LHCN-M2 (cell line): ENCODE measurements at places on chromosomes 12 and 14. TPM values are rescaled to one million over a fixed set of nuclear protein-coding genes. Genes with fewer than 3 reads are reported as not detected.
A peak's percentile ranks its signal among the peaks of the same experiment; 100 is the strongest.

The ITFG2 gene
- 13.9 and 14.6 TPM in 2 replicates for total RNA-seq

The GALNT6 gene
- 0.13 TPM in 1 of 2 replicates, not detected in the other for total RNA-seq

The SSTR1 gene
- 6.9 and 7.7 TPM in 2 replicates for total RNA-seq

The SLC25A47 gene
- total RNA-seq, result not detected in 2 replicates

The MYF6 gene
- 29.3 and 29.4 TPM in 2 replicates for total RNA-seq

DNA sequence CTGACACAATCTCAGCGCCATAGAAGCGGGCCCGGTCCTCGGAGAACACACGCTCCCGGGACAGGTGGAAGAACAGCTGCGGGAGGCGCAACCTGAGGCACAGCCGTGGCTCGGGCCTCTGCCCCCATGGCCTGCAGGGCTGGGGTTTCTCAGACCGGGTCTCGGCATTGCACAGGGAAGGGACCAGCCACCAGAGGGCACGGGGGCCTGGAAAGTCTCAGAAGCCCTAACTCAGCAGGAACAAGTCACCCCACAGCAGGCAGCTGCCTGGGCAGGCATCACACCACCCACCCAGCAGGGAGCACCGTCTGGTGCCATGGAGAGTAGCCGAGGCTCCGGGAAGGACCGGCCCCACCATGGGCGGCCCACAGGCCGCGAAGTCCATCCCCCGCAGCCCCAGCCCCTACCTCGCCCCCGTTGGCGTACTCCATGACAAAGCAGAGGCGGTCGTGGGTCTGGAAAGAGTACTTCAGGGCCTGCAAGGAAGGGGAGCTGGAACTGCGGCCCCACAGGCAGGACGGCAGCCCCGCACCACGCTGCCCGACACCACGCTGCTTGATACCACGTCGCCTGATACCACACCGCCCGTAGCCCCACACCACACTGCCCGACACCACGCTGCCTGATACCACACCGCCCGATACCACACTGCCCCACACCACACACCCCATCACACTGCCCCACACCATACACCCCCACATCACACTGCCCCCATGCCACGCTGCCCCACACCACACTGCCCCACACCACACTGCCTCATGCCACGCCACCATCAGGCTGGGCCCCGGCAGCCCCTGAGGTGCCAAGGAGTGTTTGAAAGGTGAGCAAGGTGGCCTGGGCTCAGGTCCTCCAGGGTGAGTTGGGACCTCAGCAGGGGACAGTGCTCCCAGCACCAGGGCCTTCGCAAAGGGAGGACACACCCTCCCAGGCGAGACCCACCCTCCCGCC is 20.8 kb downstream of the SIVA1 start:
- peak; percentile 12 for DNase-seq

DNA sequence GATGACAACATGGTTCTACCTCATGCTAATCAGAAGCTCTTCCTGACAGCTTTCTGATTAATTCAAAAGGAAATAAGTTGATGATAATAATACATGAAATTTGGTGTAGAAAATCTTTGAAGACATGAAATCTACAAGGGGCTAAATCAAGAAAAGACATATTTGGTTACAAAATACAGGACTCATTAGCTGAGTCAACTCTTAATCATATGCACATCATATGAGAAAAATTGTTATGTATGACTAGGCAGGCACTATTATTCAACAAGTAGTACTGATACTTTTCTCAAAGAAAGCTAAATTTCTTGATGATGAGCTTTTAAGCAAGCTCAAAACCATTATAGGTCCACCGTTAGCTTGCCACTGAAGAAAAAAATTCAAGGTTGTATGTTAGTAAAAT is 7.1 kb downstream of the ABCC9 start:
- DNase-seq, result peak; percentile 28

DNA sequence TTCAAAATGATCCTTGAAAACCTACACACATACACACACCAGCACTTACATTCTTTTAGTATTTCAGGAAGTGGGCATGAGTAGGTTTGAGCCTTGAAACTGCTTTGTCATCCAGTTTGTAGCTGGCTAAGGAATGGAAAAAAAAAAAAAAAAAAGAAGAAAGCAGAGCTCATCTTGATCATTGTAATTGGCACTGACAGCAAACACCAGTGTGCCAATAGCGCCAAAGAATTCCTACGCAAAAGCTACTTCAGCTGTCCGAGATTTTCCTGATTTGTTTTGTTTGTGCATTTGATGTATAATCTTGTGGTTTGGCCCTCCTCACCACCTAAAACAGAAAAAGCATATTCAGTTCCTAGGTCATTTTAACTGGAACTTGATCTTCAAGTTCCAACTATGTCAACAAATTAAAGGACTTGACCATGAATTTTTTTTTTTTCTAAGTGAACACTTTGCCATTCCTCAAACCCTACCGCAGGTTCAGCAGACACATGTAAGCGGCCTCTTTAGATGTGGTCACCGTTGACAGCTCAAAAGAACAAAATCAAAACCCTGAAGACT is 57.3 kb downstream of the FLRT2 start:
- peak; percentile 95 for DNase-seq

DNA sequence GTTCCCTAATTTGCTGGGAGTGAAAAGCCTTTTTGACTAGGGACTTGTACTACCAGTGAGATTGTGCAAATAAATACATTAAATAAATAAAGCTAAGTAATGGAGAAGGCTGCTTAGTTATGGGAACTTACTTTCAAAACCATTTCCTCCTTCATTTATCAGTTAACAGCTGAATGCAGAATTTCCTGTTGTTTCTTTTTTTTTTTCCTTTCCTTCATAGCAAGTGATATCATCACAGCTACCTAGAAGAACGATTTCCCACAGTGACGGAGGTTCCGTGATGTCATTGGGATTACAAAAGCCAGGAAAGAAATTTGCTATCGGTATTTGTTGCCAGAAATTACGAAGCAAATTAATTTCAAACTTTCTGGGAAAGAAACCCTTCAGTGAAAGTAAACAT is 42.1 kb upstream of the SOCS2 start:
- no peak for DNase-seq

DNA sequence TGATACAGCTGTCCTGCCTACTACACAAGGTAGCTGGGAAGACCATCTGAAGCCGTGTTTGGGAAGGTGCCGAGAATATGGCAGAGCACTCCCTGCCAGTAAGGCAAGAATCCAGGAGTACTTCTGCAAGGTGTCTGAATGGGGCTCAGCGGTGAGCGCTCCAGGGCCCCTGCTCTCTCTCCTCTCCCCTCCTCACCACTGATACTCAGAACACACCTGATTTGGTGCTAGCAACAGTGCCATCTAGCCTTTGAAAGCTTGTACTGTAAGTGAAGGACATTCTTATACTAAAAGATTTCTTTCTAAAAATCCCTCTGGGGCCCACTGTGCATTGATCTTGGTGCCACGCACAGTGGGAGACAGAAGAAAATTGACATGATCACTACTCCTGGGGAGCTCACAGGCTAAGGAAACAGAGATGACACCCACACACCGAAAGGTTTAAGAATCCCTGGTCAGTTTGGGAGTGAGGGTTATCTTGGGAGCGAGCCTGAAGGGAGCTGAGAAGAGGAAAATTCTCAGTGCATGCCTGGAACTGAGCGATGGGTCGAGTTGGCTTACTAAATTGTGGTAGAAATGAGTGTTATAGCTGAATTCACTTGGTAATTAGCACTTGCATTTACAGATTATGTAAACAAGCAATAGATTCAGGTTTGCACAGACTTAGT is 216.9 kb downstream of the NTF3 start:
- DNase-seq, result peak; percentile 7

DNA sequence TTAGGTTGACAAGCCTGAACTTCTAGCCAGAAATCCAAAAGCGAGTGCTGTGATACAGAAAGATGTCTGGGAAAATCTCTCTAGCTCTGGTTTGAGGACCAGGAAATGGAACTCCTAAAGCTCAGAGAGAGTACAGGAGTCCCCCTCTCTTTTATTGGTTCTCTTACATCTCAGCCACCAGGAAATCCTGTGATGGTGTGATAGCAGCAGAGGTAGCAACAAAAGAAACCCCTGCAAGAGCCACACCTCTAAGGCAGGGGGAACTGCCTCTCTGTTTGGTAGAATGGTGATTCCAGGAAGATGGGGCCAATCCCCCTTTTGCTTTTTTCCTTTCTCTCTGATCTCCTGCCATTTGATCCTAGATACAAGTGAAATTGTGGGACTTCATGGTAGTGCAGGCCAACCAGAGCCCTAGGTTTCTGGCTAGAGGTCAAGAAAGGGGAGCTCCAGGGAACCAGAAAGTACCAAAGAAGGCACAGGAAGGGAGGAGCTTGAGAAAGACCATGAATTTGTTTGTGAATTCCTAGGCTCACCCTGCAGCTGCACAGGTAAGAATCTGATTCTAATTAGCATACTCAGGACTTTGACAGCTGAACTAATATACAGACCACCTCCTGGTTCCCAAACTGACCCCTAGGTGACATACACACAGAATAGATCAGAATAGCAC is 88.5 kb downstream of the PAPLN start:
- DNase-seq, result no peak

DNA sequence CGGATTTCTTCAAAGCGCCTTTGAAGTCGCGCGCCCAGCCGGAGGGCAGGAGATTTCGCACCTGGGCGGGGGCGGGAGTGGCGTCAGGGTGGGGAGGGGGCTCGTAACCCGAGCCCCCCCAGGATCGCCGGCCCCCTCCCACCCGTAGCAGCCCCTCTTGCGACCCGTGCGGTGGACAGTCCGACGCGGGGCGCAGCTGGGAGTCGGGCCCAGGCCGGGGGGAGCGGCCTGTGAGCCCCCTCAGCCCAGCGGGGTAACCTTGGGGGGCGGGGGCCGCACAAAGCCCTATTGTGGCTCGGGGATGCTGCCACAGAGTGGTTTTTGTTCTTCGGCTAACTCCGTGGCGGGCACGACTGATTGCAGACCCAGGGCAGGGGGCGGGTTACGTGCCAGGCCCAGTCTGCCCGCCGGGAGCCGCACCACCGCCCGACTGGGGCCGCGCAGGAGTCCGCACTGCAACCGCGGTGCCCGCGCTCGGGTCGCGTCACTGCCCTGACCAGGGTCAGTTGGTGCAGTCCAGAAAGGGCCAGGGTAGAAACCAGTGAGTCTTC is 4.2 kb upstream of the AAAS start:
- DNase-seq, result no peak

GRCh38 chr12:21509768-21510167 is 8.2 kb downstream of the GOLT1B start:
- no peak for DNase-seq

- DNase-seq, result no peak
Observed at GRCh38 chr12:13147688-13148484, 44.4 kb upstream of the GSG1 start.

GRCh38 chr14:99067141-99067920 is 204.7 kb downstream of the BCL11B start:
- DNase-seq, result no peak

DNA sequence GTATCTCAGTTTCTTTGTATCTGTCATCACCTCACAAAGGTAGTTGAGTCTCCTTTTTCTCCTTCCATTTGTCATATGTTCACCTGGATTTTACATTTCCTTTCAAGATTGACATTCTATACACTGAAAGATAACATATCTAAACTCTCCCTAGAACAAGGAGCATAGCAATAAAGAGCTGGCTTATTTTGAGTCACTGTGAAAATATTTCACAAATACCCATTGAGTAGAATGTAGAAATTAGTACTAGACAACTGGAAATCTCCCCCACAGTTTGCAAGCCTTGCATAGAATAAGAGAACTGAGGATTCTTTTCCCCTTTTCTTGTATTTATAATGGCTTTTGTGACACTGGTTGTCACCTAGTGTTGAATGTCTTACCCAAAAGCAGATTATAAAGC is 111.2 kb downstream of the KICS2 start:
- DNase-seq, result no peak

DNA sequence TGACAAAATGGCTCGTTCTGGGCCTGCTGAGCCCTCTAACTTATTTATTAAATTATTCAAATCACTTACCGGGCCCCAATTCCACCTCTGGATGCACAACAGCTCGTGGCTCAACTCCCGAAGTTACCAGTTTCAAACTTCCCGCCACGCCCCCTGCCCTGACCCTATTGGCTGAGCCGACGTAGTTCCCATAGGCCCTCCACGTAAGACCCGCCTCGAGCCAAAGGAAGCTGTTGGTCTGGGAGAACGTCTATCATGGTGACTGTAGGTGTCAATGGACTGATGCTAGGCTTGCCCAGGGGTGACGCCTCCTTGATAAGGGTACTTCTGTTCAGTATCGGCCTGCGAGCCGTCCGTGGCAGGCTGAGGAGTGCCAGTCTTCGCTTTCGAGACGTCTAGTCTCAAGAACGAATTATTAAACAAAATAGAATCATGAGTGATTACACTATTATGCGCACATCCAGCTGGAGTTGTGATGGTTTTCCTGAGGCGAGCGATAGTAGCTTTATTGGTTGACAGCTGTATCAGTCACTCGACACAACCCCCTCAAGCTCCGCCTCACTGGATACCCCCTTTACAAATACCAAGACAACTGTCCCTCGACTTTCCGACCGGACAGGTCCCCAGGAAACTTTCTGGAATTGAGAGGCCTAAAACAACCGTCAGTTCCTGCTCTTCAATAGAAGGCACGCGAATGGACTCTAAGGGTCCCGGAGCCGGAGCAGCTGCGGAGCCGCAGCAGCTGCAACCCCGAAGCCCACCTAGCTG is at the start of gene CDCA3:
Gene CDCA3, minus strand, starts transcription at position 134 of the 768 bp plus-strand sequence. CDS start 334 bp downstream, outside the sequence.
- DNase-seq, result peak; percentile 99

- peak; percentile 75 for DNase-seq
Observed at GRCh38 chr14:68094158-68094557, 274.6 kb downstream of the RAD51B start.

DNA sequence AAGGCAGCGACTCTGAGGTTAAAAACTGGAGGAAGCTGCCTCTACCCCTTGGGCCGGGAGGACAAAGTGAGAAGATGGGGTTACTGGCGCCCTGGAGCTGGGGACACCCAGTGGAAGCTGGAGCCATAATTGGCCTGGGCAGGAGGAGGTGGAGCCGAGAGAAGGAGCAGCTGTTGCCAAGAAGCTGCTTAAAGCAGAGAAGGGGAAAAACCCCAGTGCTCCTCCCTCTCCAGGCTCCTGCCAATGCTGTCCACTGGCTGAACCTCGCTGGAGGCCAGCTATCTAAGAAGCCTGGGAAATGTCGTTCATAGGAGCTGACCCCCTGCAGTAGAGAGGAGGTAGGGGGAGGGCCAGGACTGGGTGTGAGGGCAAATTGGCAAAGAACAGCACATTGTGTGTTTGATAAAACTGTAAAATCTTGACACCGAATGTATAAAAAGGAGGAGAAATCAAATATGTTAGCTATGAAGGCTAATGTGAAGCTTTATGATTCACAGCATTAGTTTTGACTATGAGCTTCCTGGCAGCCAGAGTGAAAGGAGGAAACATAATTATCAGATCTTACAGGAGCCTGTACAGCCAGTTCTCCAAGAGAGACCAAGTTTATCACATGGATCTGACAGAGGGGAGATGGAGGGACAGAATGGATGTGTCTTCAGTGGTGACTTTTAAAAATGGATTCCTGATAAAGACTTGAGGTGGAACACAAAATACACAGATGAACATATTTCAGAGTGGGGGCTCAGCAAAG is 9.5 kb downstream of the HHIPL1 start:
- peak; percentile 60 for DNase-seq

GRCh38 chr12:121217761-121218160 is 7.8 kb downstream of the P2RX4 start:
- DNase-seq, result no peak

- DNase-seq, result peak; percentile 67
Observed at GRCh38 chr14:46048127-46048526, 603.5 kb downstream of the RPL10L start.
